Activated CD8-positive, alpha-beta memory T cell treated with anti-CD3 and anti-CD28 coated beads for 48 hours (primary cell): ENCODE measurements at places on chromosomes 1 and 21.

DNA sequence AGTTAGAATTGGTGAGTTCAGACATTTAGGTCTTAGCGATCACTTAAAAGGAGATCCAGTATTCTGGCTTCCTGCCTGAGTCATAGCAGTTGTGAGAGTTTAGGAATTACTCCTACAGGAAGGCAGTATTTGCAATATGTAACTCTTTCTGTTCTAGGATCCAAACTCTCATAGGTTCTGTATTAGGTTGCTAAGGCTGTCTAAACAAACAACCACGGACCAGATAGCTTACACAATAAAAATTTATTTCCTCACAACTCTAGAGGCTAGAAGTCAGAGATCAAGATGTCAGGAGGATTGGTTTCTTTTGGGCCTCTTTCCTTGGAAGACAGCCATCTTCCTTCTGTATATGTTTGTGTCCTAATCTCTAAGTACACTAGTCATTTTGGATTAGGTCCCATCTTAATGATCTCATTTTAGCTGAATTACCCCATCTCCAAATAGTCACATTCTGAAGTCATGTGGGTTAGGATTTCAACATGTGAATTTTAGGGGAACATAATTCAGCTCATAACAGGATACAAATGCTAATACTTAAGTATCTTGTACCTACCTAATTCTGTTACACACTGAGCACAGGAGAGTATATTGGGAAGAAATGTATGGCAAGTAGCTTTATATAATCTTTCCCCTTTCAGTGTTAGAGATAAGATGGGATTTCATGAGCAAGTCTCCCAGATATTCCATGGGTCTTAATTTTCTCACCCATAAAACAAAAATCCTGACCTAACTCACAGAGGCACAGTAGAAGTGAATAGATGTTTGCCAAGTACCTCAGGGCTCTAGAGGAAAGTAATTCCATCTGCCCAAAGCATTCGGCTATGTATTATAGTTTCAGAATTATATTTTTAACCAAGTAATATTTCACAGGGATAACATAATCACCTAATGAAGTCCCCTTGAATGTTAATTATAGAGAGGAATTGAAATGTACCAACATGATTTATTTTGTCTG is 144.4 kb downstream of the PTBP2 start:
- DNase-seq = no peak

GRCh38 chr1:48261881-48262400 is 39.4 kb downstream of the SLC5A9 start:
- DNase-seq = no peak

DNA sequence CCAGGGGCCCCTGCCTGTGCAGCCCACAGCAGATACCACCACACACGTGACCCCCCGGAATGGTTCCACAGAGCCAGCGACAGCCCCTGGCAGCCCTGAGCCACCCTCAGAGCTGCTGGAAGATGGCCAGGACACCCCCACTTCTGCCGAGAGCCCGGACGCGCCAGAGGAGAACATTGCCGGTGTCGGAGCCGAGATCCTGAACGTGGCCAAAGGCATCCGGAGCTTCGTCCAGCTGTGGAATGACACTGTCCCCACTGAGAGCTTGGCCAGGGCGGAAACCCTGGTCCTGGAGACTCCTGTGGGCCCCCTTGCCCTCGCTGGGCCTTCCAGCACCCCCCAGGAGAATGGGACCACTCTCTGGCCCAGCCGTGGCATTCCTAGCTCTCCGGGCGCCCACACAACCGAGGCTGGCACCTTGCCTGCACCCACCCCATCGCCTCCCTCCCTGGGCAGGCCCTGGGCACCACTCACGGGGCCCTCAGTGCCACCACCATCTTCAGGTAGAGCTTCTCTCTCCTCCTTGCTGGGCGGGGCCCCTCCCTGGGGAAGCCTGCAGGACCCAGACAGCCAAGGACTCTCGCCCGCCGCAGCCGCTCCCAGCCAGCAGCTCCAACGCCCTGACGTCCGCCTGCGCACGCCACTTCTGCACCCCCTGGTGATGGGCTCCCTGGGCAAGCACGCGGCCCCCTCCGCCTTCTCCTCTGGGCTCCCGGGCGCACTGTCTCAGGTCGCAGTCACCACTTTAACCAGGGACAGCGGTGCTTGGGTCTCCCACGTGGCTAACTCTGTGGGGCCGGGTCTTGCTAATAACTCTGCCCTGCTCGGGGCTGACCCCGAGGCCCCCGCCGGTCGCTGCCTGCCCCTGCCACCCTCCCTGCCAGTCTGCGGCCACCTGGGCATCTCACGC is 51.0 kb downstream of the COL18A1 start:
- no peak for DNase-seq

DNA sequence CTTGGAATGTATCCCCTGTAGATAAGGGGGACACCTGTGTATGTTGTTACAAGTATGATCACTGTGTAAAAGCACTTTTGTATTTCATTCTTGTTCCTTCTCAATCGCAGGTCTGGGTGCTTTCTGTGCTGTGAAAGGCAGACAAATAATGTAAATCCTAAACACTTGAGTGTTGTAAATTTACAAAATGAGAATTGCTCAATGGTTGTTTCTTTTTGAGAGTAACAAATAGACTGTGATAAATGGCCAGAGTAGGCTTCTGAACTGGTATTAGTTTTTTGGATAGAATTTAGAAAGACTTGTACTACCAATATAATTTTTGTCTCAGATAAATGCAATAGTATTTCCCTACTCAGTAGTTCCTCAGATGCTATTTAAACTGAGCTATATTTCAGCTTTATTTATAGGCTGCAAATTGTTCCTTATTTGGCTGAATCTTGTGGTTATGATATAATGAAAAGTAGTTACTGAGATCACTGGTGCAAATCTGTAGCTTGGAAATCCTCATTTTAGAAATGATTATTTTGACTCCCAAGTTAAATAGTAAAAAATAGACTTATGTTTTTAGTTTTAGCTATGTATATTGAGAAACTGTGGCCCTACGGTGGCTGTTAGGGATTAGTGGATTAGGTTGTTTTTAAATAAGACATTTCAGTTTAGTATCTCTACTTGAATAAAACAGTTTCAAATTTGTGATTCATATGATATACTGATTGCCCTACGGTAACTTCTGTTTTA is 9.2 kb downstream of the BACH1 start:
- DNase-seq = no peak

DNA sequence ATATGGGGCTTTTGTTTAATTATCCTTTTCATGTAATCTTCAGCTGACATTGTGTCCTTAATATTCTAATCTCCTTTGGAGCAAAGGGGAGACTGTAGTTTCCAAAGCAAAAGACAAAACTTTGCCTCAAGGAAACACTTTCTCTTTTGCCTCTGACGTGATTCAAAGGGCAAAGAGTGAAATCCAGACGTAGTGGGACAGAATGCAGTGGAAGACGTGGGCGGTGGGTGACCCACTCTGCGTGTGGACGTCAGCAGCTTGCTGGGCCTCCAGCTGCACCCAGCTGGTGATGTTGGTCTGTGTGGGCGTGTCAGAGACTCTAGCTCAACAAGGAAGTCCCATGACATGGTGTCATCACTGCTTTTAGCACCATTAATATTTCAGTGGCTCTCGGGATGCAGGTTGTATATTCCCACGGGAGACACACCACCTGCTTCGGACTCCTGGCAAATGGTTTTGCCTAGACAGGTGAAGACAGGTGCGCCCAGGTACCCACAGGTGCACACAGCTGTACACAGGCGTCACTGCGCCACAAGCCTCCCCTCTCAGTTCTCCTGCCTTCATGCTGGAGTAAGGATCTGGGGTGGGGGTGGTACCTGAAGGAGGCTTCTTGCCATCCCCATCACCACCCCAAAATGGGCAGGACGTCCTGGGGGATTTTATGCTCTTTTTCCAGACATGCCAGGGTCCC is 292.1 kb upstream of the VAMP3 start:
- no peak for DNase-seq

- DNase-seq = no peak
Observed at GRCh38 chr1:115782571-115783281, 14.2 kb upstream of the CASQ2 start.

DNA sequence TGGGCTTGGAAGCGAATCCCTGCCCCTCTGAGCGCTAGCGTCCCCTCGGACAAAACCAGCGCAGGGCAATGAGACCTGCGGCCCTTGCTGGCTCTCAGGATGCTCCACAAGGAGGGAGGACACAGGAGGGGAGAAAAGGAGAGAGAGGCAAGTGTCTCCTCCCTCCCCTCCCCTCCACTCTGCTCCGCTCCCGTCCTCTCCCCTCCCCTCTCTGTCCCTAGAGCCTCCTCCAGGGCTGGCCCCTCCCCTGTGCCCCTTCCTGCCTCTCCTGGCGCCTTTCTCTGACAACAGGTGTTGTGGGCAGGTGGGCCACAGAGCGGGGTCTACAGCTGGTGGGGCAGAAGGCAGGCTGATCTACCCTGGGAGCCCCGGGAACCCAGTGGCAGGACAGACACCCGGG is 35.2 kb downstream of the TP73 start:
- no peak for DNase-seq

GRCh38 chr1:203361945-203362719 is 11.2 kb upstream of the FMOD start:
- no peak for DNase-seq

GRCh38 chr1:66996018-66996682 is 57.8 kb downstream of the SLC35D1 start:
- peak; percentile 21 for DNase-seq

GRCh38 chr1:157751283-157751682 is 25.6 kb downstream of the FCRL2 start:
- DNase-seq = no peak

GRCh38 chr1:246156847-246157246 is 350.2 kb downstream of the SMYD3 start:
- no peak for DNase-seq
